ENCODE measurements at places on chromosomes 12 and 14. TPM values are rescaled to one million over a fixed set of nuclear protein-coding genes. Genes with fewer than 3 reads are reported as not detected.

- no peak for DNase-seq
Observed at GRCh38 chr14:23610815-23611289, 25.3 kb upstream of the DHRS2 start.

GRCh38 chr14:39423793-39424192 is 8.4 kb downstream of the FBXO33 start:
- no peak for DNase-seq

The TEX52 gene
- total RNA-seq: not detected

DNA sequence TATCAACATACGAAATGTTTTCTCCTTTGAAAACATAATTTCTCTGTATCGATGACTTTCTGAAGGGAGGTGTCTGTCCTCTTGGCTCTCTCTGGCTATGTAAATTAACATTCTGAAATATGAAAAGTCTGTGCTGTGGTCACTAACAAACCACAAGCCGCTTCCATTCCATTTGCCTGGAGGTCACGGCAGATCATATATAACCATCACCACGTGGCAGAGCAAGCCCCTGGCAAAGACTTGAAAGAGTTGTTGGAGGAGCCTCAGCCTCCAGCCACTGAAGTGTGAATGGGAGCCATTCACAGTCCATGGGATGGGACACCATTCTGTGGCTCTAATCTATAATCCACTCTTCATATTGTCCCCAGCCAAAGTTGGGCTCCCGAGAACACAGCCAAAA is 39.6 kb downstream of the CDKL1 start:
- DNase-seq: no peak

GRCh38 chr12:32874078-32874477 is 22.5 kb downstream of the PKP2 start:
- no peak for DNase-seq

The GPRC5A gene
- total RNA-seq: 10.9 TPM

The CD163 gene
- total RNA-seq: 848 TPM

The GLIPR1L2 gene
- total RNA-seq: 6.3 TPM

- no peak for DNase-seq
Observed at GRCh38 chr12:74945771-74946198, 263.9 kb downstream of the KCNC2 start.

- DNase-seq: no peak
Observed at GRCh38 chr12:77577791-77578190, 252.9 kb upstream of the NAV3 start.

The ANKRD33 gene
- total RNA-seq: not detected

DNA sequence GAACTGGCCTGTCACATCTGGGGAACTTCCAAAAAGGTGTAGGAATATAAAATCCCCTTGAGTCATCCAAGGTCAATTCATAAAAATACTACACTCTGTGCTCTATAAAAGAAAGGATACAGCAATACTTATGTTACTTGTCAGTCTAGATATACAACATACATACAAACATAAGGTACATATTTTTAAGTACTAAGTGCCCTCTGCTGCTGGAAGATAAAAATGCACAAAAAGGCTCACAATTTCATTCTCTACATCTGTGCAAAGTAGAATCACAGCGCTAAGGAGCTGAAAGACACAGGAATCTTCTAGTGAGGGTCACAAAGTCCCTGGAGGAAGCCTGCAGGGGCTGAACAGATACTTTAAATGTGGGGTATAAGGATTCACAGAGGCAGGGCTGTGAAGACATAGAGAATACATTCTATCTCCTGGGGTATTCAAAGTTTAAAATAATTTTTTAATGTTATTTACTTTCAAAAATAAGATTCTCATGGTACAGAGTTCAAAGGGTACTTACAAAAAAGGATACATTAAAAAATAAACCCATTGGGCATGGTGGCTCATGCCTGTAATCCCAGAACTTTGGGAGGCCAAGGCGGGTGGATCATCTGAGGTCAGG is 10.2 kb upstream of the GOLGA5 start:
- no peak for DNase-seq

GRCh38 chr12:19030603-19031002 is 98.9 kb upstream of the PLEKHA5 start:
- DNase-seq: no peak

GRCh38 chr14:53128303-53129028 is 24.7 kb downstream of the DDHD1 start:
- DNase-seq: no peak

The GPR84 gene
- total RNA-seq: not detected

Data from breast epithelium (tissue), 4 donors.